HuH-7 (cell line): ENCODE measurements at places on chromosomes 5 and 9.

- peak; percentile 95 for DNase-seq
Measured at GRCh38 chr9:128438343-128439109, 17.3 kb upstream of the ODF2 start.

- no peak for DNase-seq
Measured at GRCh38 chr5:60903356-60903755, 41.5 kb downstream of the ERCC8 start.

GRCh38 chr9:122212473-122213004 is 16.2 kb downstream of the LHX6 start:
- no peak for DNase-seq

DNA sequence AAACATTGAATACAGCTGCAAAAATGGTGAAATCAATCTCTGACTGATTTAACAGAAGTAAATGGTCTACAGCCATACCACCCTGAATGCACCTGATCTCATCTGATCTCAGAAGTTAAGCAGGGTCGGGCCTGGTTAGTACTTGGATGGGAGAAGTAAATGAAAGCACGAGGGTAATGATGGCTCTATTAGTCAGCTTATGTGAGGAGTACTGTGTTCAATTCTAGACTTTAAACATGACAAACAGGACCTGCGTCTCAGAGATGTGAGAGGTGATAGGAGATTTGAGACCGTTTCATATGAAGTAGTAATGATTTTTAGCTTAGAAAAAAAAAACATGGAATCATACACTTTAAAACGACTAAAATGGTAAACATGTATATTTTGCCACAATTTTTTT is 77.1 kb upstream of the SUSD1 start:
- DNase-seq = no peak

- no peak for DNase-seq
Measured at GRCh38 chr9:78438211-78438610, 141.3 kb downstream of the PSAT1 start.

- DNase-seq = peak; percentile 15
Measured at GRCh38 chr5:28344836-28345433, 1306.5 kb upstream of the CDH9 start.

DNA sequence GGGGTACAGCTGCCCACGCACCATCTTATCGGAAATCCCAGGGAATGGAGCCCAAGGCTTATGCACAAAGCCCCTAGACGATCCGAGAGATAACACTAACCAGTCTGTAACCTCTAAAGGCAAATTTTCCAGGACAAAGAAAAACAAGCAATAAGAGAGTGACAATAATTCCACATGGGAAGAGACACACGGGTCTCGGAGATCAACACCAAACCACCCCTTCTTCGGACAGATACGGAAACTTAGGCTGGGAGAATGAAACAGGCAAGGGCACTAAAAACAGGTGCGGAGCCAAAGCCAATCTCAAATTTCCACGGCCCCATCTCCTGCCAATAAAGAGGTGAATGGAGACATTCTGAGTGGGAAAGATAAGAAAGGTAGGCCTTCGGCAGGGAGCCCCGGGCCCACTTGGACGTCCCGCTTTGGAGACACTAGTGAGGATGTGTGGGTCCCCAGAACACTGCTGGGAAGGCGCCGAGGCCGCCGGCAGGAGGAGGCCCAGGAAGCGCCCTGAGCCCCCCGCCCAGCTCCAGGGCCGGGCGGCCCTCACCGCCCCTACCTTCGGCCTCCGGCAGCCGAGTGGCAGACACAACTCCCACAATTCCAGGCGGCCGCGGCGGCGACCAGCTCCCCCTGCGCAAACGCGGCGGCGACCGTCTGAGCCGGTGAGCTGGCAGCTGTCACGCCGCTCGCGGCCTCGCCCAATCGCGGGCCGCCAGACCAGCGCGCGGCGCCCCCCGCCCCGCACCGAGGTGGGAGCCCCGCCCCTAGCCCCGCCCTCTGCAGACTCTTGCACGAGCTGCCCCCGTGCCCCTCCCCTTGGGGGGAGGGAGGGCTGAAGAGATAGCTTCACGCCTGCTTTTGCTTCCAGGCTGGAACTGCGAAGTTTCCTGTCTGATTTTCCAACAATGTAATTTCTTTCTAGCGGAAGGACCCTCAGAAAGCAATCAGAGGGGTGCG is at the start of gene SIL1:
Gene SIL1 (minus strand): TSS at position 659 of the 960 bp plus-strand sequence. CDS start 70,525 bp downstream, outside the sequence.
- peak; percentile 89 for DNase-seq

GRCh38 chr5:131659841-131660240 is 24.8 kb upstream of the RAPGEF6 start:
- no peak for DNase-seq

DNA sequence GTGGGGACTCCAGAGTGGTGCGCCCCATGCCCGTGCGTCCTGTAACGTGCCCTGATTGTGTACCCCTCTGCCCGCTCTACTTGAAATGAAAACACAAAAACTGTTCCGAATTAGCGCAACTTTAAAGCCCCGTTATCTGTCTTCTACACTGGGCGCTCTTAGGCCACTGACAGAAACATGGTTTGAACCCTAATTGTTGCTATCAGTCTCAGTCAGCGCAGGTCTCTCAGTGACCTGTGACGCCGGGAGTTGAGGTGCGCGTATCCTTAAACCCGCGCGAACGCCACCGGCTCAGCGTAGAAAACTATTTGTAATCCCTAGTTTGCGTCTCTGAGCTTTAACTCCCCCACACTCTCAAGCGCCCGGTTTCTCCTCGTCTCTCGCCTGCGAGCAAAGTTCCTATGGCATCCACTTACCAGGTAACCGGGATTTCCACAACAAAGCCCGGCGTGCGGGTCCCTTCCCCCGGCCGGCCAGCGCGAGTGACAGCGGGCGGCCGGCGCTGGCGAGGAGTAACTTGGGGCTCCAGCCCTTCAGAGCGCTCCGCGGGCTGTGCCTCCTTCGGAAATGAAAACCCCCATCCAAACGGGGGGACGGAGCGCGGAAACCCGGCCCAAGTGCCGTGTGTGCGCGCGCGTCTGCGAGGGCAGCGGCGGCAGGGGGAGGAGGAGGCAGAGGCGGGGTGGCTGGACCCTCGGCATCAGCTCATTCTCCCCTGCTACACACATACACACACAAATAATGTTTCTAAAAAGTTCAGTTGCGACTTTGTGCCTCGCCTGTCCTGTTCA is 668 bp downstream of the GLIS3 start:
- no peak for DNase-seq

DNA sequence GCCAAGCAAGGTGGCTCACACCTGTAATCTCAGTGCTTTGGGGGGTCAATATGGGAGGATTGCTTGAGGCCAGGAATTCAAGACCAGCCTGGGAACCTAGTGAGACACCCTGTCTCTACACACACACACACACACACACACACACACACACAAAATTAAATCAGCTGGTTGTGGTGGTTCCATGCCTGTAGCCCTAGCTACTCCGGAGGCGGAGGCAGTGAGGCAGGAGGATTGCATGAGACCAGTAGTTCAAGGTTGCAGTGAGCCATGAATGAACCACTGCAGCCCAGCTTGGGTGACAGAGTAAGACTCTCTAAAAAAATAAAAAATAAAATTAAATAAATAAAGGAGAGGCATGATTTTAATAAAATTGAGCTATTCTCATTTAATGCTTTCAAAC is 13.1 kb downstream of the CEMIP2 start:
- no peak for DNase-seq

DNA sequence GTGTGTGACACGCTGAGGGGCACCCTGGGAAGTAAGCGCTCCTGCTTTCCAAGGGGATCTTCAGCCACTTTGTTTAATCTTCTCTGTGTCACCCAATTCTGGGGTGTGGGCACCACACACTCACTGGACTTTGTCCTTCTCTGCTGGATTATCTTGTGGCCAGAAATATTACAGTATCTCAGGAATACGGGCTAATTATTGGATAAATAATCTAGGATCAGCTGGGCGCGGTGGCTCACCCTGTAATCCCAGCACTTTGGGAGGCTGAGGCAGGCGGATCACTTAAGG is 50.9 kb downstream of the COL5A1 start:
- no peak for DNase-seq

DNA sequence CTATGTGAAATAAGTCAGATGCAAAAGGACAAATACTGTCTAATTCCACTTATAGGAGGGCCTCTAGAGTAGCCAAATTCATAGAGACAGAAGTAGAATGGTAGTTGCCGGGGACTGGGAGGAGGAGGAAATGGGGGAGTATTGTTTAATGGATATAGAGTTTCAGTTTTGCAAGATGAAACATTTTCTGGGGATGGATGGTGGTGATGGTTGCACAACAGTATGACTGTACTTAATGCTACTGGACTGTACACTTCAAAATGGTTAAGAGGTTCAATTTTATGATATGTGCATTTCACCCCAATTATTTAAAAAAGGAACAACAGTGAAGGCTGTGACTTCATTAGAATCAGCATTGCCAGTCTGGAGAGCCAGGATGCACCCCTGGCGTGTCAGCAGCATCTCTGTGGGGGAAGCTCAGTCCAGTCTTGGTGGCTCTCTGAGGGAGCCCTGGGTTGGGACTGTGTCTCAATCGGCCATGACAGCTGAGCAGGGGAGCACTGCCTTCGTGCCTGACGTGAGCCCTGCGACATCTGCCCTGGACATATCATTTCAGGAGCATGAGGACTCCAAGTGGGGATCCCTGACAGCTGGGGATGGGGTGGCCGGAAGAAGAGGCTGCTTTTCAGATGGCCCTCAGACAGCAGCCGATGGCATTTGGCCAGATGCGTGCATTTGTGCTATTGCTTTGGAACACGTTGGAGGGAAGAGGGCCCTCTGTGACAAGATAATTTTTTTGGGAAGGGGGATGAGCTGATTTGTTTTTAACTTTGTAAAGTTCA is 130.8 kb upstream of the STC2 start:
- no peak for DNase-seq
